ENCODE measurements at places on chromosomes 12 and 14. TPM values are rescaled to one million over a fixed set of nuclear protein-coding genes. Genes with fewer than 3 reads are reported as not detected.

DNA sequence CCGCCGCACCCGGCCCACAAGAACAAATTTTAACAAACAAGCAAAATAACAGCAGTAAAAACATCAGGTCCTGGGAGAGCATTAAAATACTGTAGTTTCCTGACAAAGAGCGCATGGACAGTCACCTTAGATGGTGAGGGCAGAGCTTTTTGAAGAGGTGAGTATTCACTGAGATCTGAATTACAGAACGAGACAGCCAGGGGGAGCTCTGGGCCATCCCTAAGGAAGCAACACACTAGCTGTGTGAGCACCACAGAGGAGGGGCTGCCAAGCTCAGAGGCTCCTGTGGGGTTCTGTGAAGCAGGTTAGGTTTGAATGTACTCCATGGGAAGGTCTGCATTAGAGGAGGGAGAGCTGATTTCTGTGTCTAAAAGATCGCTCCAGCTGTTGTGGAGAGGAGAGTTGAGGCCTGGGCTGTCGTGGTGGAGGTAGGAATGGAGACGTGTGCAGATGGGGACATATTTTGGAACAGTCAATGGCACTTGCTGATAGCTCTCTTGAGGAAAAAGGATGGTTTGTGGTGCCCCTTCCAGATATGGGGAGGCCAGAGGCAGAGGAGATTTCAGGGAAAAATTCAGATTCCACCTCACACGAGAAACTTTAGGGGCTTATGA lies 72.9 kb downstream of the TRAFD1 start:
- no peak for DNase-seq
- no peaks in the 10 kb centered on the region for H3K4me1 ChIP-seq
- no peaks in the 10 kb centered on the region for H3K27me3 ChIP-seq
- no peak overlapping the region for H3K4me3 ChIP-seq

- no peaks in the 10 kb centered on the region for H3K4me1 ChIP-seq
- no peak overlapping the region for H3K4me3 ChIP-seq
- H3K27me3 ChIP-seq = no peaks in the 10 kb centered on the region
- H3K27ac ChIP-seq = no peak overlapping the region
- DNase-seq = no peak
Observed at GRCh38 chr14:102095231-102095870, 8.5 kb upstream of the HSP90AA1 start.

BCL11B gene
- 3.9 TPM for total RNA-seq

PDZRN4 gene
- total RNA-seq = 53.4 TPM

KRT83 gene
- 0.33 TPM for total RNA-seq

Data from breast epithelium (tissue), 4 donors.